ENCODE measurements at places on chromosomes 1 and 21. TPM values are rescaled to one million over a fixed set of nuclear protein-coding genes. Genes with fewer than 3 reads are reported as not detected.

- H3K27me3 ChIP-seq = peaks cover 1% of the 10 kb centered on the region
- peak overlapping the region; percentile 94 for H3K27ac ChIP-seq
- peaks cover 38% of the 10 kb centered on the region for H3K4me1 ChIP-seq
- H3K36me3 ChIP-seq = peaks cover 13% of the 10 kb centered on the region
- peak overlapping the region; percentile 98 for H3K4me3 ChIP-seq
Observed at GRCh38 chr1:228457396-228458176, 29.6 kb upstream of the RNF187 start.

DNA sequence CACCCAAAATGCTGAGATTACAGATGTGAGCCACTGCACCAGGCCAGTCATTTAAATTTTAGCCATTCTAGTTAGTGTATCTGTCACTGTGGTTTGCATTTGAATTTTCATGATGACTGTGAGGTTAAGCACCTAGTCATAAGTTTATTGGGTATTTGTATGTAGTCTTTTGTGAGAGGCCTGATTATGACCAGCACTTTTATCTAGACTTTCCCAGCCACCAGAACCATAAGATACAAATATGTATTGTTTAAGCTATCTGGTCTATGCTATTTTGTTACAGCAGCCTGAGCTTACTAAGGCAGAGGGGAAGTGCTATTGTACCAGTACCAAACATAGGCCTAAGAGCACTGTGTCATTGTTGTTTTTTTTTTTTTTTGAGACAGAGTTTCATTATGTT, 19.9 kb upstream of the DNAJC6 start:
- H3K4me1 ChIP-seq = no peaks in the 10 kb centered on the region
- no peak for DNase-seq
- H3K4me3 ChIP-seq = no peak overlapping the region
- H3K27ac ChIP-seq = no peak overlapping the region
- H3K27me3 ChIP-seq = no peaks in the 10 kb centered on the region

The AK5 gene
- 2.2 TPM for total RNA-seq

DNA sequence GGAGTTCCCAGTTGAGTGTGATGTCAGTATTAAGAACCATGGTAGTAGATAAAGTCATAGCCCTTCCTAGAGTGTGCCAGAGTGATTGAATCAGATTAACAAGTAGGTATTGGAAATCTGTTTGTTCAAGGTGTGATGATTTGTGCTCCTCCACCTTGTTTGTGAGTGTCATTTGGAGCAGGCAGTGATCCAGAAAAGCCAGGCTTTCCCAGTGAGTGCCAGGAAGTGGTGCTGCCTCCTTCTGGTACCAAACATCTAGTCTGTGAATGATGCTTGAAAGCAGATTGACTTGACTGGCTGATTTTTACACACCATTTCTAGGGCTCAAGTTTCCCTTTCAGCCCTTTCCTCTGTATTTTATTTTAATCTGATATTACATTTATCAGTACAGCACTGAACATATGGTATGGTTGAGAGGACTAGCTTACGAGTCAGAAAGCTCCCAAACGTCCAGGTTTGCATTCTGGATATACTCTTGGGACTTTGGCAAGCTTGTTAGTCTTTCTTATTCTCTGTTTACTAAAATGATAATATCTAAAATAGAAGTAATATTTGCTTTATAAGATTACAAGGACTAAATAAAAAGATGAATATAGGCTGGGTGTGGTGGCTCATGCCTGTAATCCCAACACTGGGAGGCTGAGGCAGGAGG, 100.7 kb downstream of the PATJ start:
- no peaks in the 10 kb centered on the region for H3K36me3 ChIP-seq
- H3K27me3 ChIP-seq = no peaks in the 10 kb centered on the region
- no peak overlapping the region for H3K4me3 ChIP-seq
- no peaks in the 10 kb centered on the region for H3K4me1 ChIP-seq

DNA sequence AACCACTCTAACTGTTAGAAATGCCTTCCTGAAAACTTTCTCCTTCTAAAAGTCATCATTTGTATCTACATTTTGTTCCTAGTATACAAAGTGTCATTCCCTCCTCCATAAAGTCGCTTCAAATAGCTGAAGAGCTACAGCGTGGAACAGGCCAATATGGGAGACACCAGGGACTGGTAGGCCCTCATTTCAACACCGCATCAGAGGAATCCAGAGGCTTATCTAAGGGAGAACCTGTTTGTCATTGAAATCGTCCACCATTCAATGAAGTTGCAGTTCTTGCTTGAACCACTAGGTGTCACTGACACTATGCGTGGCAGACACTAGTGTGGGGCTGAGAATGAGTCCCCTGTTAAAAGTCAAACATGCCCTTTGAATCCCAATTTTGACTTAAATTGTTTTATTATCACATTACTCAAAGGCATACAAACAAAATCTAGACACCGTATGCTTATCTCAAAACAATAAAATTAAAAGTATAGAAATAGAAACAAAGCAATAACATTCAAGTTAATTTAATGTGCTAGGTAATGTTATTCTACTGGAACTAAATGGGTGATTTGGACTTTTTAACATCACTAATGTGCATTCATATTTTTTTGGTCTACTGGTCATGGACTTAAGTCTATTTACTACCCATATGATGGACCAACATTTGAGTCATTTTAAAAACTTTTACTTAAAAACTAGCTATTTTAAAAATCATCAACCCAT, 182.3 kb downstream of the FCRL5 start:
- no peaks in the 10 kb centered on the region for H3K4me1 ChIP-seq
- H3K4me3 ChIP-seq = no peak overlapping the region
- peaks cover 2% of the 10 kb centered on the region for H3K27me3 ChIP-seq
- no peak overlapping the region for H3K27ac ChIP-seq

DNA sequence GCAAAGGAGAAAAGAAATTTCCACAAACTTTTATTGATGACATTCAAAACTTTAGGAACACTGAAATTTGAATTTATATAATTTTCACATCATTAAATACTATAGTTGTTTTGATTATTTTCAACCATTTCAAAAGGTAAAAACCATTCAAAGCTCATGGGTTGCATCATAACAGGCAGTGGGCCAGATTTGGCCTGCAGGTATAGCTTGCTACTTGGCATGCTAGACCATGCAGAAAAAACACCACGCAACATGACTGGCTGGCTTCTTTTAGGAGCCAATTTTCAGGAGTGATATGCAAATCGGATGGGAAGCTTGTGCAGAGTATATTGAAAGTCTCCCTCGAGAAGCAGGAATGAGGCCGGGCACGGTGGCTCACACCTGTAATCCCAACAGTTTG, 144.8 kb downstream of the GLUL start:
- H3K4me1 ChIP-seq = peaks cover 22% of the 10 kb centered on the region
- no peak for DNase-seq
- no peak overlapping the region for H3K27ac ChIP-seq
- no peaks in the 10 kb centered on the region for H3K36me3 ChIP-seq

The MAB21L3 gene
- total RNA-seq = not detected

- H3K27ac ChIP-seq = no peak overlapping the region
- H3K27me3 ChIP-seq = no peaks in the 10 kb centered on the region
Observed at GRCh38 chr1:102531036-102531435, 534.3 kb upstream of the OLFM3 start.

The S100B gene
- not detected for total RNA-seq

The KIF14 gene
- 17.1 TPM for total RNA-seq

GRCh38 chr1:247385283-247385682, 30.7 kb upstream of the NLRP3 start:
- peaks cover 26% of the 10 kb centered on the region for H3K4me1 ChIP-seq
- no peak overlapping the region for H3K4me3 ChIP-seq
- peaks cover 5% of the 10 kb centered on the region for H3K27me3 ChIP-seq
- H3K36me3 ChIP-seq = peaks cover 3% of the 10 kb centered on the region

The CHI3L1 gene
- not detected for total RNA-seq

DNA sequence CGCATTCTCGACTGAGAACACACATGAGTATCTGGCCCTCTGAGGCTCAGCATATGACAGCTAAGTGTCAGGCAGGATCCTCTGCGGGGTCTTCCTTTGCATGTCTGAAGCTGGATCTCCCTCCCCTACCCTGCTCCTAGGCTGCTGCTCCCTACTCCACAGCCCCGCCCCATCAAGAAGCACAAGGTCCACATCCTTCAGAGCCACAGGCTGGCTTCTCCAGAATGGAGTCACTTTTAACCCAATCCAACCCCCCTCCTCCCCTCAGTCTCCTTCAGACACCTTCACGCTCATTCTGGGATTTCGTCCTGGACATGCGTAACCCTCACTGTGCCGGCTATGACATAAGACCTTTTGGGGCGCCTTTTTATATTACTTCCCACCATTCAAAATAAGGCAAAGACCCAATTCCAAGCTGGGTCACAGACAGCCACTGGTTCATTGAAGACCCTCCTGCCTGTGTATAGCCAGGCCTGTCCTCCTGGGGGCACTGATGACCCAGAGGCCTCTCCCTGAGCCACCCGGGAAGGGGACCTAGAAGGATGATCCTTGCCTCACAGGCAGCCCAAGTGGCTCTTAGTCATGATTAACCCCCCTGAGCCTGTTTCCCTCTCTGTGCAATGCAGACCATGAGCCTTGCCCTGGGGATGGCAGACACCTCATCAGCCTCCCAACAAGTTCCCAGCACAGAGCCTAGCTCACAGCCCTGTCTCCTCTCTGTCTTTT, 4.7 kb downstream of the ADGRB2 start:
- no peaks in the 10 kb centered on the region for H3K36me3 ChIP-seq
- no peak overlapping the region for H3K27ac ChIP-seq
- H3K27me3 ChIP-seq = peaks cover 6% of the 10 kb centered on the region
- peaks cover 17% of the 10 kb centered on the region for H3K4me1 ChIP-seq
- no peak overlapping the region for H3K4me3 ChIP-seq

The LCE3E gene
- total RNA-seq = not detected

GRCh38 chr21:20882462-20883407, 115.5 kb upstream of the NCAM2 start:
- no peaks in the 10 kb centered on the region for H3K36me3 ChIP-seq
- no peak overlapping the region for H3K27ac ChIP-seq
- H3K4me1 ChIP-seq = no peaks in the 10 kb centered on the region

DNA sequence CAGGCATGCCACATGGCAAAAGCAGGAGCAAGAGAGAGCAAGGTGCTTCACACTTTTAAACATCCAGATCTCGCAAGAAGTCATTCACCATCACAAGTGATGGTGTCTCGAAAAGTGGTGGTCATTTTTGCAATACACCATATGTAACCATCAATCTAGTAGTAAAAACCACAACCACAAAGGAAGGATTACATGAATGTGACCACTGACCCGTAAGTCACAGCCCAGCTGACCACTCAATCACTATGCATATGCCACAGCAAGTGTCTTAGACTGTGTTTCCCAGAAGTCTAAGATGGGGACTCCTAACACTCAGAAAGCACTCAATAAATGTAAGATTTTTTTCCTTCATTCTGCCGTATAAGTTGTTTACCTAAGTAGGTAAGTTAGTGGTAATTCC, 76.9 kb downstream of the FH start:
- H3K4me1 ChIP-seq = no peaks in the 10 kb centered on the region
- no peak overlapping the region for H3K4me3 ChIP-seq
- no peak for DNase-seq
- no peak overlapping the region for H3K27ac ChIP-seq

- DNase-seq = no peak
- H3K4me1 ChIP-seq = no peaks in the 10 kb centered on the region
- peaks cover 9% of the 10 kb centered on the region for H3K36me3 ChIP-seq
- no peaks in the 10 kb centered on the region for H3K27me3 ChIP-seq
Observed at GRCh38 chr1:202438393-202439174, 90.1 kb downstream of the PPP1R12B start.

DNA sequence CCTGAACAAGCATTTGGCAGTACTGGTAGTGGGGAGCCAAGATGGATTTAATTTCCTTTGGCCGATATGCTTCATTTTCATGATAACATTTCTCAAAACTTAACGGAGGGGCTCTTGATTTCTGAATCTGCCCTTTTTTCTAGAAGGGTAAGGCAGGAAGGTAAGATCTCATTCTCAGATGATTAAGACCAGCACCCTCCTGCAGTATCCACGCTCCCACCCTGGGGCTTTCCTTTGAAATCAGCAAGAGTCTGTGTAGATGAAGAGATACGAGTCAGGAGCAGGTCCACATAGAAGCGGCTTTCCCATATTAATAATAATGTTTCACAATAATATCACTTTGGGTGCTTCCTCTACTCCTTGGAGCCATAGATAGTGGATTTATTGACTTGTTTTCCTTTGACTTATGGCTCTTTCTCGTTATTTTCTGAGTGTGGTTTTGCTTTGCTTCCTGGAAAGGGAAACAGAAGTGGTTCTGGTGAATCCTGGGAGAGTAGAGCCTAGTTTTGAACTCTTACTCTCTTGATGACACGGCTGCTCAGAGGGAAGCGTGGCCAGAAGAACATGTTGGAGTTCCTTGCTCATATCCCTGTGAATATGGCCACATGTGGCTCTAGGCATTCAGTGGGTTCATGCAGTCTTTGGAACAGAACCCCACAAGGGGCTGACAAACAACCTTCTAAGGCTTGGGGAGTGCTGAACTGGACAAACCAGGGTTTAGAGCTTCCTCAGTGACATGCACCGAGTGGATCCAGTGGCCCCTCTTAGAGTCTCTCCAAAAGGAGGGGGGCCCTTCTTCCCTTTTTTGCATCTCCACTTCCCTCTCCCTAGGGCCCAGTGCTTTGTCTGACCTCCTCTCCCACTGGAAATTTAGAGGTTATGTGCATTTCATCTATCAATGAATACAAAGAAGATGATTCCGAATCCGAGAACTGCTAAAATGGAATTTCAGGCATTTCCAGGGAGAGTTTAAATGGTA, 195.7 kb downstream of the DYRK1A start:
- peak overlapping the region; percentile 93 for H3K4me3 ChIP-seq
- peaks cover 25% of the 10 kb centered on the region for H3K4me1 ChIP-seq
- H3K27me3 ChIP-seq = no peaks in the 10 kb centered on the region
- H3K36me3 ChIP-seq = no peaks in the 10 kb centered on the region

The DUSP23 gene
- 28.3 TPM for total RNA-seq

- H3K36me3 ChIP-seq = no peaks in the 10 kb centered on the region
- no peaks in the 10 kb centered on the region for H3K27me3 ChIP-seq
- H3K4me3 ChIP-seq = no peak overlapping the region
- DNase-seq = peak; percentile 32
- no peak overlapping the region for H3K27ac ChIP-seq
Observed at GRCh38 chr1:234628089-234628488, 18.1 kb upstream of the IRF2BP2 start.

- no peaks in the 10 kb centered on the region for H3K36me3 ChIP-seq
- no peak for DNase-seq
- H3K4me1 ChIP-seq = no peaks in the 10 kb centered on the region
- no peaks in the 10 kb centered on the region for H3K27me3 ChIP-seq
Observed at GRCh38 chr21:18959817-18960216, 556.2 kb upstream of the TMPRSS15 start.

GRCh38 chr21:29186246-29186645, 55.8 kb downstream of the MAP3K7CL start:
- H3K4me3 ChIP-seq = no peak overlapping the region
- no peak overlapping the region for H3K27ac ChIP-seq
- H3K36me3 ChIP-seq = no peaks in the 10 kb centered on the region
- no peaks in the 10 kb centered on the region for H3K27me3 ChIP-seq
- no peak for DNase-seq
- H3K4me1 ChIP-seq = peaks cover 17% of the 10 kb centered on the region

- H3K4me1 ChIP-seq = peaks cover 3% of the 10 kb centered on the region
- no peak for DNase-seq
- H3K4me3 ChIP-seq = no peak overlapping the region
Observed at GRCh38 chr1:65308781-65309303, 501 bp upstream of the DNAJC6 start.

GRCh38 chr1:7463526-7463925, 307.6 kb upstream of the VAMP3 start:
- no peak overlapping the region for H3K27ac ChIP-seq
- no peak overlapping the region for H3K4me3 ChIP-seq

- peaks cover 12% of the 10 kb centered on the region for H3K4me1 ChIP-seq
- no peaks in the 10 kb centered on the region for H3K36me3 ChIP-seq
- H3K4me3 ChIP-seq = no peak overlapping the region
Observed at GRCh38 chr1:1418464-1419362, 2.4 kb downstream of the ANKRD65 start.

All from activated CD4-positive, alpha-beta memory T cell treated with anti-CD3 and anti-CD28 coated beads for 36 hours (primary cell).